ENCODE measurements at places on chromosomes 2 and 18.

GRCh38 chr2:238456970-238457926 lies 30.5 kb downstream of the ASB1 start:
- no peak for DNase-seq

- DNase-seq: no peak
These were observed 67.4 kb upstream of the HAAO start for GRCh38 chr2:42859791-42860190.

DNA sequence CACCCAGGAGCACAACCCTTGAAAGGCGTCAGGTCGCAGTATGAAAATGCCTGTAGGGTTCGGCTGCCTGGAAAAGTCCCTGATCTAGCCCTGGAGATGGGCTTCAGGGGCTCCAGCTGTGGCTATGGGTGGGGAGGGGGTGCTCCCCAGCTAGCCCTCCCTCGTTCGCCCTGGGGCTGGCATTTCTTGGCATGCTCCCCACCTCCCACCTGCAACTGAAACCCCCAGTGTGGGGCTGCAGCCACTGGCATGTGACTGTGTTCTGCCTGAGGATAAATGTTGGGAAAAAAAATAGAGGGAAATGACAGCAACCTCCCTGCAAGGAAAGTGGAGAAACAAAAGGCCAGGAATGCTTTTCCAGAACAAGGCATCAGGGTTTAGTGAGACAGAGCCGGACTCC lies 109.2 kb downstream of the COPS8 start:
- no peak for DNase-seq

GRCh38 chr2:218876562-218877219 lies 4.0 kb upstream of the WNT10A start:
- peak; percentile 85 for DNase-seq

DNA sequence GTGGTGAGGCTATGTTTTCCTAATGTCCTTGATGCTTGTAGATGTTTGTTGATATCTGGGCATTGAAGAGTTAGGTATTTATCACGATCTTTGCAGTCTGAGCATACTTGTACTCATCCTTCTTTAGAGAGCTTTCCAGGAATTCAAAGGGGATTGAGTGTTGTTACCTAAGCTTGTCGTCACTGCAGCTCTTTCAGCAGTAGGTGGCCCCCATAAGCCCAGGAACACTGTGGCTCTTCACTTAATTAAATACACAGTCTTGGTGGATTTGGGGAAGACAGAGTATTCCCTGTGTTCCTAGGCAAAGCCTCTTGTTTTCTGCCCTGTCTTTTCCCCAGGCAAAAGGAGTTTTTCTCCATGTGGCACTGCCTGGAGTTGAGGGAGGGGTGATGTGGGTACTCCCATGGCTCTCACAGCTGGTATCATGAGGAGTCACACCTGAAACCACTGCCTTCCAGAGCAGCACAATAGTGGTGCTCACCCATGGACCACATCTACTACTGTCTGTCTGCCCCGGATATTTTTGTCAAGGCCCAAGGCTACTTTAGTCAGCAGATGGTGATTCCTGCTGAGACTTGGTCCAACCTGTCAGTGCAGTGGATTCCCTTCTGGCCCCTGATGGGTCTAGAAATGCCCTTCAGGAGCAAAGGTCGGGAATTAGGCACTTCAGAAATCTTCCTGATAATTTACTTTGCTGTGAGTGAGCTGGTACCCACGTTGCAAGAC lies 95.7 kb downstream of the GALNT13 start:
- no peak for DNase-seq

- no peak for DNase-seq
These were observed 22.8 kb downstream of the ICA1L start for GRCh38 chr2:202848813-202849212.

GRCh38 chr2:12556762-12557161 lies 160.0 kb upstream of the TRIB2 start:
- no peak for DNase-seq

- no peak for DNase-seq
These were observed 129.5 kb downstream of the SMAD7 start for GRCh38 chr18:48821251-48821590.

GRCh38 chr2:58502931-58503330 lies 261.8 kb upstream of the FANCL start:
- DNase-seq: no peak

DNA sequence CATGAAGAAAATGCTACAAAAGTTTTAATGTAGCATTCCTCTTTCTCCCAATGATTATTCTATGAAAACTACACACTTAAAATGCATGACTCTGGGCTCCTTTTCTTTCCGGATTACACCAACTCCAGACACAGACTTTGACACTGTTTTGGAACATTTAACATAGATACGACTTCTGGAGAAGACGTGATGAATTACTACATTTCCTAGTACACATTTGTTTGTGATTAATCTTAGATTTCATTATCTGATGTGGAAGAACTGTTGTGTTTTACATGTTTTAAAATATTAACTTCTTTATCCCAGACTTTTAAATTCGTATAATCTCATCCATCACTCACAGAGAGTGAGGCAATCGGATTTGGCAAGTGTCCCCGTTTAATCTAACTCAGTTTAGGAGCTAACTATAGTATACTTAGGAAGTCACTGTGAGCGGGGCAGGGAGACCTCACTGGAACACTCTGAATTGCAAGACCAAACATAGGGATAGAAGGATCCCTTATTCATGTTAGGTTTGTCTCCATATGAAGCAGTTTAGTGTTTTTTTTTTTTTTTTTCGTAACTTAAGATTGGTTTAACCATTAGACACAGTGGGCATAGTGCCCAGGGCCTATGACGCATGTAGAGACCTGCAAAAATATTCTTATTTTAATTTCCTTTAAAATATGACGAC lies 66.7 kb downstream of the PDE1A start:
- DNase-seq: no peak

- DNase-seq: no peak
These were observed 184.3 kb downstream of the CTNNA2 start for GRCh38 chr2:79697200-79697599.

GRCh38 chr18:55300936-55301531 lies 287.0 kb downstream of the TCF4 start:
- no peak for DNase-seq

- DNase-seq: no peak
These were observed 55.2 kb downstream of the TTC21B start for GRCh38 chr2:165898381-165898780.

GRCh38 chr18:57094175-57094574 lies 52.7 kb upstream of the BOD1L2 start:
- no peak for DNase-seq
